Upper lobe of left lung (tissue), 6 donors: ENCODE measurements at places on chromosomes 4 and X. TPM values are rescaled to one million over a fixed set of nuclear protein-coding genes. Genes with fewer than 3 reads are reported as not detected.

The BST1 gene
- total RNA-seq: 11.6 TPM

The TLR10 gene
- not detected for total RNA-seq

The GASK1B gene
- 30.1 TPM for total RNA-seq

The PDE6B gene
- total RNA-seq: 6.2 TPM

The MAGEA6 gene
- not detected for total RNA-seq

The ZXDB gene
- 8.0 TPM for total RNA-seq

The SPANXA1 gene
- total RNA-seq: not detected

DNA sequence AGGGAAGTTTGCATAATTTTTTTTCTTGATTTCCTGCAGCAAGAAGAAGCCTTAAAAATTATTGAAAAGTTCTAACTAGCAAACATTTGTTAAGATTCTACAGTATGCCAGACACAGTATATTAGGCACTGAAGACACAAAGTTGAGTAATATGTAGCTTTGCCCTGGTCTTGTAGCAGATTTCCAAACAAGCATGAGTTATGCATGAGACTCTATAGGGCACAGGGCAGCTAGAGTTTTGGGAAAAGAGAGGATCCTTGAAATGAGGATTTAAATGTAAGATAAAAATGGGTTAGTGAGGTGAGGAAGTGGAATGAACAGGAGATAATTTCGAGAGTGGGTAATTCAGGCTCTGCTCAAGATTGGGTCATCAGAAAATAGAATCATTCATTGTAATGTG is 8.6 kb upstream of the GPRIN3 start:
- no peak for DNase-seq
- H3K4me1 ChIP-seq: peaks cover 6% of the 10 kb centered on the region
- no peaks in the 10 kb centered on the region for H3K27me3 ChIP-seq
- no peak overlapping the region for H3K4me3 ChIP-seq

- no peaks in the 10 kb centered on the region for H3K36me3 ChIP-seq
- no peak overlapping the region for H3K27ac ChIP-seq
- H3K27me3 ChIP-seq: no peaks in the 10 kb centered on the region
- no peaks in the 10 kb centered on the region for H3K4me1 ChIP-seq
- no peak overlapping the region for H3K4me3 ChIP-seq
Measured at GRCh38 chrX:137749246-137749645, 183.3 kb downstream of the ZIC3 start.

GRCh38 chr4:83109480-83110222 is 4.9 kb downstream of the PLAC8 start:
- peak overlapping the region; percentile 42 for H3K4me3 ChIP-seq
- peak overlapping the region; percentile 85 for H3K27ac ChIP-seq
- peaks cover 23% of the 10 kb centered on the region for H3K4me1 ChIP-seq
- peak; percentile 92 for DNase-seq

DNA sequence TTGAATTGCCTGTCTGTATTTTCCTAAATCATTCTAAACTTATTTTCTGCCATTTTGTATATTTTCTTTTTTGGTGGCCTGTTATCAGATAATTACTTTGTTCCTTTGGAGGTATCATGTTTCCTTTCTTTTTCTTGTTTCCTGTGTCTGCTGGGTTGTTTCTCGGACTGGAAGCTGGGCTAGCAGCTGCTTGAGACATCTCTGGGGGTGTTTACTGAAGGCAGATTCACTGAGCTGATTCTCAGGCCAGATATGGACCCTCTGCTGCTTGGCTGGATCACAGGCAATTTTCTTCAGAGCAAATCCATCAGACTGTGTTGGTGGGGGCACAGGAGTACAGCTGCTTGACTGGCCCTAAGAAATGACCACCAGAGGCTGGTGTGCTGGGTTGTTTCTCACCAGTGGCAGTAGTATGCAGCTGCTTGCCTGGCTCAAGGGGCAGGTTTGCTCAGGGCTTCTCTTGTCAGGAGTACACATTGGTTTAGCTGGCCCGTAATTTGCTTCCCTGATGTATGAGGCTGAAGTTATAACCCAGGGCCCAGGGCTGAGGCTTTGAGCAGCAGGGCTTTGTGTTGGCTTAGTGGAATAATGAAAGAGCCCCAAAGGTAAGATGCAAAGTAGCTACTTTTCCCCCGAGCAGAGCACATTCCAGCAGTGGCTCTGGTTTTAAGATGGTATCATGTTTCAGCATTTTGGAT is 680.6 kb downstream of the TECRL start:
- H3K4me3 ChIP-seq: no peak overlapping the region
- no peaks in the 10 kb centered on the region for H3K27me3 ChIP-seq
- no peaks in the 10 kb centered on the region for H3K4me1 ChIP-seq
- H3K36me3 ChIP-seq: no peaks in the 10 kb centered on the region
- no peak for DNase-seq

DNA sequence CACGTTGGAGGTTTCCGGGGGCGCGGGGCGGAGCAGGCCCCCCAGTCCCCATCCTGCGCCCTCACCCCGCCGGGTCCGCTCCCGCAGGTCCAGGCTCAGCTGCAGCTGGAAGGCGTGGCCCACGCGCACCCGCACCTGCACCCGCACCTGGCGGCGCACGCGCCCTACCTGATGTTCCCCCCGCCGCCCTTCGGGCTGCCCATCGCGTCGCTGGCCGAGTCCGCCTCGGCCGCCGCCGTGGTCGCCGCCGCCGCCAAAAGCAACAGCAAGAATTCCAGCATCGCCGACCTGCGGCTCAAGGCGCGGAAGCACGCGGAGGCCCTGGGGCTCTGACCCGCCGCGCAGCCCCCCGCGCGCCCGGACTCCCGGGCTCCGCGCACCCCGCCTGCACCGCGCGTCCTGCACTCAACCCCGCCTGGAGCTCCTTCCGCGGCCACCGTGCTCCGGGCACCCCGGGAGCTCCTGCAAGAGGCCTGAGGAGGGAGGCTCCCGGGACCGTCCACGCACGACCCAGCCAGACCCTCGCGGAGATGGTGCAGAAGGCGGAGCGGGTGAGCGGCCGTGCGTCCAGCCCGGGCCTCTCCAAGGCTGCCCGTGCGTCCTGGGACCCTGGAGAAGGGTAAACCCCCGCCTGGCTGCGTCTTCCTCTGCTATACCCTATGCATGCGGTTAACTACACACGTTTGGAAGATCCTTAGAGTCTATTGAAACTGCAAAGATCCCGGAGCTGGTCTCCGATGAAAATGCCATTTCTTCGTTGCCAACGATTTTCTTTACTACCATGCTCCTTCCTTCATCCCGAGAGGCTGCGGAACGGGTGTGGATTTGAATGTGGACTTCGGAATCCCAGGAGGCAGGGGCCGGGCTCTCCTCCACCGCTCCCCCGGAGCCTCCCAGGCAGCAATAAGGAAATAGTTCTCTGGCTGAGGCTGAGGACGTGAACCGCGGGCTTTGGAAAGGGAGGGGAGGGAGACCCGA is 14.0 kb downstream of the SHOX start:
- no peaks in the 10 kb centered on the region for H3K36me3 ChIP-seq
- no peaks in the 10 kb centered on the region for H3K27me3 ChIP-seq
- H3K4me3 ChIP-seq: no peak overlapping the region
- peak; percentile 78 for DNase-seq
- H3K27ac ChIP-seq: no peak overlapping the region

DNA sequence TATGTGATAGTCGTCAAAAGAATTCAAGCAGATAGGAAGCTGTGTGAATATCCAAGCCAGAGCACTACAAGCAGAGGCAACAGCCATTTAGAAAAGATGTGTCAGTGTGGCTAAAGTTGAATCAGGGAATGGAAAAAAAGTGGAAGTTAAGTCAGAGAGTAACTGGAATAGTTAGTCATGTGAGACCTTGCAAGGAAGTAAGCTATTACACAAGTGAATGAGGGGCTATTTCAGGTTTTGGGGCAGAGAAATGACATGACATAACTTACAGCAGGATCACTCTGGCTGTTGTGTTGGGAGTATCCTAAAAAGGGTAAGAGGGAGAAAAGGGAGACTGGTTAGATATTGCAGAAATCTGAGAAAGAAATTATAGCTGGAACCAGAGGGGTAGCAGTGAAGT is 236.6 kb upstream of the PCDH18 start:
- H3K4me3 ChIP-seq: no peak overlapping the region
- no peaks in the 10 kb centered on the region for H3K27me3 ChIP-seq
- H3K4me1 ChIP-seq: no peaks in the 10 kb centered on the region
- no peak for DNase-seq
- no peak overlapping the region for H3K27ac ChIP-seq

DNA sequence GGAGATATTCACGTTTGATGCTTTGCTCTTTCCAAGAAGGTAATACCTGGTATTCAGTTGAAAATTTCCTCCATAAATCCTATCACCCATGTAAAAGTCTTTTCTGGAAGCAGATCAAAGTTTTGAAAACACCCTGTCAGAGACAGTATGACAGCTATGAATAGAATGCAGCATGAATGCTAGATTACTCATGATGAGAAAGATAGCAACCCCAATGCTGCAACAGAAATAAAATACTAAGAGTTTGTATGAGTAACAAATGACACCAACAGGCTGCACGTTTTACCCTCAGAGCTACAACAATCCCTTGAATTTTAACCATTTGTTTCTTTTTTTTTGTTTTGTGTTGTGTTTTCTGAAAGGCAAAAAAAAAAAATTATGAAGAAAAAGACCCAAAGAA is 108.6 kb downstream of the ARHGAP6 start:
- H3K4me3 ChIP-seq: no peak overlapping the region
- H3K27ac ChIP-seq: no peak overlapping the region
- no peaks in the 10 kb centered on the region for H3K27me3 ChIP-seq
- no peaks in the 10 kb centered on the region for H3K4me1 ChIP-seq
- H3K36me3 ChIP-seq: no peaks in the 10 kb centered on the region
- no peak for DNase-seq

DNA sequence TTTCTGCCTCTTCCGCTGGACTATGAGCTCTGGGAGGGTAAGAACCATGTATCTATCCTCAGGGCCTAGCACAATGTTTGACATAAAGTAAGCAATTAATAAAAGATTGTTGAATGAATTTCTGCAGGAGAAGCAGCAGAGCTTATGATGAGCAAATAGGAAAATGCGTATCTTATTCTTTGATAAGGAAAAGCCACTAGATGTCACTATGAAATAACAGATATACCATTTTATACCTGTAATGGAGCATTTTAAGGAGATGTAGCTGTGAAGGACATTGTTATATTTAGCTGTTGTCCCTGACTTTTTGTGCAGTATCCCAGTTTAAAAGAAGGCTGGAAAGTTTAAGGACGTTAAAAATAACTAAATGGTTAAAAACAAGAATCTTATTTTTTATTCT is 147.2 kb upstream of the MBNL3 start:
- no peak for DNase-seq
- no peaks in the 10 kb centered on the region for H3K36me3 ChIP-seq
- H3K27me3 ChIP-seq: no peaks in the 10 kb centered on the region
- H3K4me3 ChIP-seq: no peak overlapping the region
- no peak overlapping the region for H3K27ac ChIP-seq

DNA sequence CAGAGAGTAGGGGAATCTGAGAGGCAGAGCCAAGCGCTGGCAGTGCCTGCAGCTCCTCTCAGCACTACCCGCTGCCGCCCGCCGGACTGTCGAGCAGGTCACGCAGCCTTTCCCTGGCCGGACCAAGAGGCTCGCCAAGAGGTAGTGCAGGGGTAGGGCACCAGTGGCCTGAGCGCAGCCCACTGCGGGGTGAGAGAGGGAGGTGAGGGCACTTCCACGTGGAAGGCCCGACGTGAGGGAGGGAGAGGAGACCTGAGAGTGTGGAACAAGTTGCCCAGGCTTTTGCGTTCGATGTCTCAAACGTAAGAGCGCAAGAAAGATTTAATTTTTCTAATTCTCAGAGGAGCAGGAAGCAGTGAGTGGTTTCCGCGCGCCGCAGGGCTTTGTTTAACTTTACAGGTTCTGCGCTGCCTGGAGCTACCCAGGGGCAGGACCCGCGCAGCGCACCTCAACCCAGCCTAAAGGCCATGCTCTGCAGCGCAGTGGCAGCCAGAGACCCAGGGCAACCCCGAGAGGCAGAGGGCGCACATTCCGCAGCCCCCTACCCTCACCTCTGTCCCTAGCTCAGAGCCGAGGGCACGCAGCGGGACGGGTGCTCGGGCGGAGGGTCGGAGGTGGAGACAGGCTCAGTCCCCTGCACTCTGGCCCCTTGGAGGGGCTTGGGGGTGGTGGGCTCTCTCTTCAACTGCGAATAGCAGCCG is 14.9 kb downstream of the ARHGAP36 start:
- no peak overlapping the region for H3K4me3 ChIP-seq
- no peaks in the 10 kb centered on the region for H3K27me3 ChIP-seq
- H3K27ac ChIP-seq: no peak overlapping the region
- DNase-seq: no peak
- H3K4me1 ChIP-seq: no peaks in the 10 kb centered on the region
- no peaks in the 10 kb centered on the region for H3K36me3 ChIP-seq

GRCh38 chr4:104879367-104879766 is 267.3 kb upstream of the TET2 start:
- H3K4me1 ChIP-seq: no peaks in the 10 kb centered on the region
- no peak for DNase-seq
- H3K27ac ChIP-seq: no peak overlapping the region
- H3K36me3 ChIP-seq: no peaks in the 10 kb centered on the region

DNA sequence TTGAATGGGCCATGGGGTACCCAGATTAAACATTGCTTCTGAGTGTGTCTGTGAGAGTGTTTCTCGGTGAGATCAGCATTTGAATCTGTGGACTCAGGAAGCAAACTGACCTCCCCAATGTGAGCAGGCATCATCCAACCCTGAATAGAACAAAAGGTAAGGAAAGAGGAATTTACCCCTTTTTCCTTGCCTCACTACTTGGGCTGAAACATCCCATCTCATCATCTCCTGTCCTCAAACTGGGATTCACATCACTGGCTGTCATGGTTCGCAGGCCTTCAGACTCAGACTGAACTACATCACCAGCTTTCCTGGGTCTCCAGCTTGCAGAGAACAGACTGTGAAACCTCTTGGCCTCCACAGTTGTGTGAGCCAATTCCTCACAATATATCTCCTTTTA is 47.1 kb downstream of the TEC start:
- no peaks in the 10 kb centered on the region for H3K36me3 ChIP-seq
- DNase-seq: no peak
- H3K4me3 ChIP-seq: no peak overlapping the region
- no peak overlapping the region for H3K27ac ChIP-seq
- no peaks in the 10 kb centered on the region for H3K4me1 ChIP-seq
- no peaks in the 10 kb centered on the region for H3K27me3 ChIP-seq

DNA sequence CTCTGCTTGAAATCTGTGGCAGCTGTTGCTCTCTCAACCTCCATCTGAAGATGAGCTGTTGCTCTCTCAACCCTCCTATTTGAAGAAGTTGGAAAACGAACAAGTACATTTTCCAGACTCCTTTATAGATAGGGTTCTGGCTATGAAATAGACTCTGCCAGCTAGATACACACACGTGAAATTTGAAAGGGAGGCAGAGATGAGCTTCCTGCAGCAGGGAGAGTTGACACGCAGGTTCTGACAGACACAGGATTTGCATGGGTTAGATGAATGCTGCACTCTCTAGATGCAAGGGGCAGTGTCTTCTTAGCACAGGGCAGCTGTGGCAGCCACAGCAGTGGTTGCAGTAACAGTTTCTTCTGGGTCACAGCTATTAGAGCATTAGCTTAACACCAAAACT is 8.0 kb upstream of the PYURF start:
- H3K4me3 ChIP-seq: no peak overlapping the region
- no peaks in the 10 kb centered on the region for H3K27me3 ChIP-seq
- H3K4me1 ChIP-seq: no peaks in the 10 kb centered on the region
- H3K36me3 ChIP-seq: no peaks in the 10 kb centered on the region

- no peaks in the 10 kb centered on the region for H3K27me3 ChIP-seq
- no peak overlapping the region for H3K4me3 ChIP-seq
- H3K36me3 ChIP-seq: no peaks in the 10 kb centered on the region
Measured at GRCh38 chrX:136431625-136432024, 56.1 kb upstream of the BRS3 start.
